Activated T-cell treated with anti-CD3 and anti-CD28 coated beads, Interleukin-2, amount 50 U/mL, for 72 hours (primary cell): ENCODE measurements at places on chromosomes 13 and 19.
A peak's percentile ranks its signal among the peaks of the same experiment; 100 is the strongest.

DNA sequence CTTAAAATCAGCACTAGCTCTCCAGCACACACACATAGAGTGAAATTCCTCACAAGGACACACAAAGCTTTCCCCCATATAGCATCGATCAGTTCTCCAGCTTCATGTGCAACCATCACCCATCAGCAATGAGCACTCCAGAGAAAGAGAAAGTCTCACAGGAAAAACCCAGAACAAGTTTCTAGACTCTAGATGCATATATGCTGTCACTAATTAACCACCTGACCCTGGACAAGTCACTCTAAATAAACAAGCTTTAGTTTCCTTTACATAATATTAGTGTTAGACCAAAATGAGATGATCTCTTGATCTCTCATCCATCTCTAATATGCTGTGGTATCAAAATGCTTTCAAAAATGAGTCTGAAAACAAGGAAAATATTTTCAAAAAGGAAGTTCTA is 81.2 kb downstream of the TBC1D4 start:
- no peak for DNase-seq
- H3K4me1 ChIP-seq = no peaks in the 10 kb centered on the region
- no peak overlapping the region for H3K27ac ChIP-seq
- no peak overlapping the region for H3K4me3 ChIP-seq

DNA sequence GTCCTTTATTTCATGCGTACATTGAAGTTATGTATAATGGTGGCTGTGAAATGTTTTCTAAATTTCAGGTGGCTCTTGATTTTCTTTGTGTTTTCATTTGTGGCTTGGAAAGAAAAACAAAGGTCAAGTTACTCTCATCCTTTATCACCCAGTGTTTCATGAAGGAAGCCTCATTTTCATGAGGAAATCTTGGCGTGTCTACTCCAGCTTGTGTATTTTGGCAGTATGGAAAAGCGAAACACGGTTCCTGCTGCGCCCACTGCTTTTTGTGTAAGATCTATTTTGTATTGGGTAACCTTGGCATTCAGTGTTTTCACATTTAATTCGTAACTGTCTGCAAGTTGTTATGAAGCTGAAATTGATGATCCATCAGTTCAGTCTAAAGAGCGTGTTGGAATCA is 147.0 kb upstream of the RNF113B start:
- no peaks in the 10 kb centered on the region for H3K27me3 ChIP-seq
- H3K4me1 ChIP-seq = no peaks in the 10 kb centered on the region
- H3K4me3 ChIP-seq = no peak overlapping the region
- DNase-seq = no peak
- no peaks in the 10 kb centered on the region for H3K36me3 ChIP-seq

DNA sequence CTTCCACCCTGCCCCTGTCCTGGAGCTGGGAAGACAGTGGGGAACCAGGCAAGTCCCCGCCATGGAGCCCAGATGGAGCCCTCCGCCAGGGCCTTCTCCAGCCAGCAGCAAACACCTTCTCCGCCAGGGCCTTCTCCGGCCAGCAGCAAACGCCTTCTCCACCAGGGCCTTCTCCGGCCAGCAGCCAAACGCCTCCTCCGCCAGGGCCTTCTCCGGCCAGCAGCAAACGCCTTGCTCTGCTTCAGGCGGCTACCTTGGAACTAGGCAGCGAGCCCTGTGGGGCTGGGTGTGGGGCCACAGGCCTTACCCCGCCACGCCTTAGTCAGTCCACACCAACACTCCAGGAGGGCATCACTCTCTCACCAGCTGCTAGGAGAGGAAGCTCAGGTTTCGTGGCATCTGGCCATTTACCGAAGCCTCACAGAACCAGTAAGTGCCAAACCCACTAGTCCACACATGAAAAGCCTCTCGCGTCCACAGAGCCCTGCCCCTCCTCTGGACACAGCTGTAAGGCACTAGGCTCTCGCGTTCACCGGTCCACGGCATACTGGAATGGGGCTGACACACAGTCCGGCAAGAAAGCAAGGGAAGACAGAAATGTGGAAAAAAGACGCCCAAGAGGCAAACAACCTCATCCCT is 41.0 kb downstream of the MLLT1 start:
- H3K36me3 ChIP-seq = no peaks in the 10 kb centered on the region
- no peak overlapping the region for H3K4me3 ChIP-seq
- H3K27me3 ChIP-seq = no peaks in the 10 kb centered on the region

DNA sequence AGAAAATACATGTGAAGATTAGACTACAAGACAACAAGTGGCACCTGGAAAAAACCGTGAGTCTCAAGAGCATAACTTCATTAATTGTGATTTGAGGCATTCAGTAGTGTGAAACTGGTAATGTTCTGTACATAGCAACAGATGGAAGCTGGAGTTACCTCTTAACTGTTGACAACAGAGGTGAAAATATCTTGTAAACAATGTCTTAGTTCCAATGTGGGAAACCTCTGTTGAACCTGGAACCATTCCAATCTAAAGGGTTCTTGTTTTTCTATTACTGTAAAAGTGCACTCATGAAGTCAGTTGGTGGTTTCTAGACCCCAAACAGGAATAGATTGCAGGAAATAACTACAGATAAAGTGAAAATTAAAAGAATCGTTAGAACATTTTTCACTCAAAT is 728.4 kb downstream of the SLITRK1 start:
- H3K27me3 ChIP-seq = no peaks in the 10 kb centered on the region
- H3K27ac ChIP-seq = no peak overlapping the region
- no peaks in the 10 kb centered on the region for H3K4me1 ChIP-seq
- DNase-seq = no peak
- no peak overlapping the region for H3K4me3 ChIP-seq

DNA sequence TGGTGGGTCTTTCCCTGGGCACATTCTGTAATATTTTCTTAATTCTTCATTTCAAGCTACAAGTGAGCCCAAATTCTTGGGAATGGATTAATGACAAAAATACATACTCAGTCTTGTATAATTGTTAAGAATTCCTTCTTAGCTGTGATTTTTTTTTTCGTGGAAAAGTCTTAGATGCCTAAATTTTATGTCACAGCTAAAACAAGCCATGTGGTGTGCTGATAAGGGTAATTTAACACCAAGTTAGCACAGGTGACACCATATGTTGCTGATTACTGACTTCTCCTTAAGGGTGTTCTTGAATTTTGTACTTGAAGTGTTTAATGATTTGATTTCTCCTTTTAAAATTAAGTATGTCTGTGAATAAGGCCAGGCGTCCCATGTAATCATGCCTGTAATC is 29.3 kb downstream of the WDFY2 start:
- no peak overlapping the region for H3K27ac ChIP-seq
- no peak for DNase-seq
- no peaks in the 10 kb centered on the region for H3K36me3 ChIP-seq
- H3K4me1 ChIP-seq = peaks cover 15% of the 10 kb centered on the region

DNA sequence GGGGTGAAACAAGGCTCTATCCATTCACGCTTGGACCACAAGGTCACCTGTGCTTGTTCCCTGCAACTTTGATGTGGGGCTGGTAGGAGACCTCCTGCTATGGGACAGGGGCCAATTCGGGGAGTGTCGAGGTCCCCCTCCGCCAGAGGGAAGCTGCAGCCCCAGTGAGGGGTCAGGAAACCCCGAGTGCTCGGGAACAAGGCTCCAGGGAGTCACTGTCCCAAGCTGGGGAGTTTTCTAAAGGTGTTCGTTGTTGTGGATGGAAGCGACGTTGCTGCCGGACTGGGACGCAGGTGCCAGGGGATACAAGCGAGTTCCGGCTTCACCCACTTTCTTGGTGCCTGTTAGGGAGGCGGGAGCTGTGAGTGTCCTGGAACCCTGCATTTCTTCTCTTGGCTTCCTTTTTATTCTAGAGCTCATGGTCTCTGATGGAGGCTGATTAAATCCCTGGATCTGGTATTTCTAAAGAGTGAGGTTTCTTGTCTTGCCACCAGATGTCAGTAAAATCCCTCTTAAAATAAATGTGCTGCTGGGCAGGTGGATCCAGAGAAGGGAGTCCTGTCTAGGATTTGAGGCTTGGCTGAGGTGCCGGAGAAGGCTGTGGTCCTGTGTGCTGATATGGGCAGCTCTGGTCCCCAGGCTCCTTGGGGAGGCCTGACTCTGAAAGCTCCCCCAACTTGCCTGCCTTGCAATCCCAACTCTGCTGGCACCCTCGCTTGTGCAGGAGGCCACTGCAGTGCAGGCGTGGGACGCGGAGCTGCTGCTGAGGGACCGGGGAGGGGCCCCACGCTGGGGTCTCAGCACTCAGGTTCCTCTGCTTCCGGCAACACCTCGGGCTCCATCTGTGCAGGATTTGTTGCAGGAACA is 153.9 kb downstream of the TEX29 start:
- H3K27ac ChIP-seq = no peak overlapping the region
- no peak for DNase-seq
- no peaks in the 10 kb centered on the region for H3K36me3 ChIP-seq
- H3K4me1 ChIP-seq = no peaks in the 10 kb centered on the region
- no peaks in the 10 kb centered on the region for H3K27me3 ChIP-seq

- H3K4me1 ChIP-seq = peaks cover 9% of the 10 kb centered on the region
- DNase-seq = no peak
- no peaks in the 10 kb centered on the region for H3K36me3 ChIP-seq
- H3K27me3 ChIP-seq = peaks cover 7% of the 10 kb centered on the region
- no peak overlapping the region for H3K27ac ChIP-seq
Measured at GRCh38 chr13:42255886-42256285, 16.1 kb upstream of the AKAP11 start.

DNA sequence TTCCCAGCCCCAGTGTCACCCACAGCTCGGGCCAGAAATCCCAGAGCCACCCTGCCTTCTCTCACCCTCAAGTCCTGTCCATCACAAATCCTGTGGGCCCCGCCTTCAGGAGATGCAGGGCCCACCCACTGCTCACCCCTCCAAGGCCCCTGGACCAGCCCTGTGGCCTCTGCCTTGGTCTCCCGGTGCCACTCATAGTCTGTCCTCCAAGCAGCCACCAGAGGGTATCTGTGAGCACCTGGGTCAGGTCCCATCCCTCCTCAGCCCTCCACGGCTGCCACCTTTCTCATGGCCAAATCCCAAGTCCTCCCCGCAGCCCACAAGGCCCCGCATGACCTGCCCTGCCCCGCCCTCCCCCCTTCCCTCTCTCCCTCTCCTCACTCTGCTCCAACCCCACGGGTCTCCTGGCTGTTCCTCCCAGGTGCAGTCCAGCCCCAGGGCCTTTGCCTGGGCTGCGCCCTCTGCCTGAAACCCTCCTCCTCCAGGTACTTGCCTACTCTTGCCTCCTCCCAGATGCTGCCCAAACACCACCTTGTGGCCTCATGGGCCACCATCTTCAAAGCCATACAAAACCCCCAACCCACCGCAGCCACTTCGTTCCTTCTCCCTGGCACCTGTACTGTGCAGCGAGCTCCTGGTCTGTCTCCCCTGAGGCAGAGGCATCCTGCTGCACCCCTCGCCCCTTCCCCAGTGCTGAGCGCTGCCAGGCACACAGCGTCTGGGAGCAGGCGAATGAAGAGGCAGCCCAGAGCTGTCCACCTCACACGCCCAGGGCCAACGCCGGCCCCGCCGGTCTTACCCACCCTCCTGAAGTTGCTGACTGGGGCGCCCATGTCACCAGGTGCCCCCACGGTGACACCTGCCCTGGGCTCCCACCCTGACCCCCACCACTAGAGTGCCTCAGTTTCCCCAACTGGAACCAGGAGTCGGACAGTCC is 13.2 kb upstream of the UQCR11 start:
- H3K27ac ChIP-seq = no peak overlapping the region
- no peak overlapping the region for H3K4me3 ChIP-seq
- H3K36me3 ChIP-seq = peaks cover 21% of the 10 kb centered on the region
- DNase-seq = peak; percentile 33
- H3K27me3 ChIP-seq = no peaks in the 10 kb centered on the region
- H3K4me1 ChIP-seq = peaks cover 26% of the 10 kb centered on the region

GRCh38 chr19:27776524-27776923 is 1436.4 kb downstream of the UQCRFS1 start:
- H3K36me3 ChIP-seq = peaks cover 88% of the 10 kb centered on the region
- H3K27me3 ChIP-seq = no peaks in the 10 kb centered on the region
- H3K27ac ChIP-seq = no peak overlapping the region
- DNase-seq = no peak
- H3K4me3 ChIP-seq = no peak overlapping the region
- no peaks in the 10 kb centered on the region for H3K4me1 ChIP-seq

- DNase-seq = peak; percentile 40
- H3K4me3 ChIP-seq = no peak overlapping the region
- H3K27me3 ChIP-seq = no peaks in the 10 kb centered on the region
Measured at GRCh38 chr19:8304841-8305621, 3.1 kb downstream of the CD320 start.

- no peak overlapping the region for H3K4me3 ChIP-seq
- peaks cover 1% of the 10 kb centered on the region for H3K36me3 ChIP-seq
- no peak for DNase-seq
- no peaks in the 10 kb centered on the region for H3K27me3 ChIP-seq
- H3K4me1 ChIP-seq = no peaks in the 10 kb centered on the region
Measured at GRCh38 chr13:86731987-86732386, 932.8 kb upstream of the SLITRK6 start.

- H3K27ac ChIP-seq = no peak overlapping the region
- DNase-seq = no peak
- no peaks in the 10 kb centered on the region for H3K4me1 ChIP-seq
- H3K27me3 ChIP-seq = no peaks in the 10 kb centered on the region
Measured at GRCh38 chr19:27773318-27774094, 1439.4 kb downstream of the UQCRFS1 start.

- no peak for DNase-seq
- H3K4me3 ChIP-seq = no peak overlapping the region
- no peaks in the 10 kb centered on the region for H3K4me1 ChIP-seq
- no peaks in the 10 kb centered on the region for H3K27me3 ChIP-seq
Measured at GRCh38 chr19:3641515-3642269, 15.1 kb upstream of the CACTIN start.

DNA sequence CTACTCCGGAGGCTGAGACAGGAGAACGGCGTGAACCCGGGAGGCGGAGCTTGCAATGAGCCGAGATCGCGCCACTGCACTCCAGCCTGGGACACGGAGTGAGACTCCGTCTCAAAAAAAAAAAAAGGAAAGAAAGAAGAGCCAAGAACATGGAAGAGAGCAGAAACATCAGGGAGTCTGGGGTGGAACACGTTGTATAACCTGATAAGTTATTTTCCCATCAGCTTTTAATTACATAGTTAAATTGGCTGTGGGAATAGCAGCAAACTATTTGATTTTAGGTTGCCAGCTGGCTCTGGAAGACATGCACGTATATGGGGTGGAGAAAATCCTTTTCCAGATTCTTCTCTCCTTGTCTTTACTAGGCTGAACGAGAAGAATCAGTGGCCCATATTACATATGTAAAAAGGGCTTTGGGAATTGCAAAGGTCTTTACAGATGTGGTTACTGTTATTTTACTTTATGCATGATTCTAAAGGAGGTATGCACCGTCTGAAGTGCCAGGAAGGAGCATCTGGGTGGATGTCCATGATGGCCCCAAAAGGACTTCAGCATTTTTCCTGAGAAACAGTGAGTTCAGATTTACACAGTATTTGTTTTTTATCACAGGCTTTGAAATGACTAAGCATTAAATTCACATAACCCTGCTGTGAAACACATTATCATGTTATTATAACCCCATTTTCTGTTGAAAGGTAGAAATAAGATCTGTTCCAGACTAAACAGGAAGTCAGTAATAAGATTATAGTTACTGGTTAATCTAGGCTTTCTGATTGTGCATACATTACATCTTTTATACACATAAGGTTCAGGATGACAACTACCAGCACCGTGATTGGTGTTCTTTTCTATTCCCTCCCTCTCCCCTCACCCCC is 4.6 kb upstream of the NAA16 start:
- no peak overlapping the region for H3K27ac ChIP-seq
- peaks cover 2% of the 10 kb centered on the region for H3K36me3 ChIP-seq
- H3K4me3 ChIP-seq = no peak overlapping the region
- H3K4me1 ChIP-seq = peaks cover 10% of the 10 kb centered on the region
- DNase-seq = no peak
- no peaks in the 10 kb centered on the region for H3K27me3 ChIP-seq
